ENCODE measurements at places on chromosomes 2 and 18.

GRCh38 chr18:76894566-76895346, 72.4 kb downstream of the ZNF236 start:
- ATAC-seq: no peak

- peak; percentile 77 for ATAC-seq
These were observed 706 bp downstream of the UBXN2A start for GRCh38 chr2:23940718-23941620.

GRCh38 chr18:7617738-7618422, 50.8 kb downstream of the PTPRM start:
- ATAC-seq: no peak

DNA sequence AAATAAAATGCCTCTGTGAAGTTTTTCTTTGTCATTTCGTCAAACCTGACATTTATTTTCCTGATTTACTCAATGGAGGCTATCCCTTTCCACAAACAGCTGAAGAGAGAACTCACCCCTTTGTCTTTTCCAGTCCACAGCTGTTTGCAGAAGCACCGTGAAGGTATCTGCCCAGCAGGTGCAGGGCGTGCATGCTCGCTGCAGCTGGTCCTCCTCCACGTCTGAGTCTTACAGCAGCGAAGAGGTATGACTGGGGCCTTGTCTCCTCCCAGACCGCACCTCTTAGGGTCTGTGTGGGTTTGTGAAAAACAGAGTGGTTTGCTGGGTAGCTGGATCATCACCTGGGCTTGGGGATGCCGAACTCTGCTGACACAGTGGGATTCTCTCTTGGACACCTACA, 9.7 kb downstream of the SPP2 start:
- ATAC-seq: no peak

GRCh38 chr2:161990741-161991140, 83.3 kb downstream of the DPP4 start:
- no peak for ATAC-seq

- ATAC-seq: no peak
These were observed 45.0 kb downstream of the LAMA1 start for GRCh38 chr18:7072593-7072992.

DNA sequence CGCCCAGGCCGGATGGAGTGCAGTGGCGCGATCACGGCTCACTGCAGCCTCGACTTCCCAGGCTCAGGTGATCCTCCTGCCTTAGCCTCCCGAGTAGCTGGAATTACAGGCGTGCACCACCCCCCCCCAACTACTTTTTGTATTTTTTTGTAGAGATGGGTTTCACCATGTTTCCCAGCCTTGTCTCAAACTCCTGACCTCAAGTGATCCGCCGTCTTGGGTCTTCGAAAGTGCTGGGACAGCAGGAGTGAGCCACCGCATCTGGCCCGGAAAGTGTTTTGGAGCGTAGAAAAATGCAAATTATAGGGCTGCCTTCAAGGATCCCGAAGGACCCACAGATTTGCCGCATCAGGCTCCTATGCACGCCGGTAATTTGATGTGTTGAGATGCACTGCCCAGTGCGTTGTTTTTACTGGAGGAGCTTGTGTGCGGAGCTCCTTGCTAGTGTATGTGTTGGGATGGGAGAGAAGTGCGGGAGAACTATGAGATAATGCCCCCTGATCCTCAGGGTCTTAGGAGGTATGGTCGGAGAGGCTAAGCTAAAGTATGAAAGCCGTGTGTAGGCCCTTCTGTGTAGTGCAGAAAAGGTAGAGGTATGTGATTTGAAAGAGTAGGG, 1.2 kb upstream of the CLASP1 start:
- ATAC-seq: no peak

DNA sequence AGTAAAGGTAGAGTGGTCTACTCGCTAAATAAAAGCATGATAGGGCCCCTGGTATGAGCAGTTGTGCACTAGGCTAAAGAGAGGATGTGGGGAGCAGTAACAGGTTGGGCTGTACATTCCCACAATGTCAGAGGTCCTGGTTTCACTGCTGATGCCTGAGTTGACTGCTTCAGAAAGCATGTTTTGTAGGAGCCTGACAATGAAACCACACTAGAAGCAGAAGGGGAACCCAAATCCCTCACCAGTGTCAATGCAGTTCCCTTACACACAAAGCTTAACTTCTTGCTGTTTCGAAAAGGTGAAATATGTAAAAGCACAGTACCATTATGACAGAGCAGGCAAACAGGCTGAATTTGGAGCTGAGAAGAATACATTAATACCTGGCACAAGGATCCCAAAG, 291.7 kb upstream of the KYNU start:
- peak; percentile 84 for ATAC-seq

- no peak for ATAC-seq
These were observed 110.2 kb downstream of the TDRD15 start for GRCh38 chr2:21234001-21234400.

DNA sequence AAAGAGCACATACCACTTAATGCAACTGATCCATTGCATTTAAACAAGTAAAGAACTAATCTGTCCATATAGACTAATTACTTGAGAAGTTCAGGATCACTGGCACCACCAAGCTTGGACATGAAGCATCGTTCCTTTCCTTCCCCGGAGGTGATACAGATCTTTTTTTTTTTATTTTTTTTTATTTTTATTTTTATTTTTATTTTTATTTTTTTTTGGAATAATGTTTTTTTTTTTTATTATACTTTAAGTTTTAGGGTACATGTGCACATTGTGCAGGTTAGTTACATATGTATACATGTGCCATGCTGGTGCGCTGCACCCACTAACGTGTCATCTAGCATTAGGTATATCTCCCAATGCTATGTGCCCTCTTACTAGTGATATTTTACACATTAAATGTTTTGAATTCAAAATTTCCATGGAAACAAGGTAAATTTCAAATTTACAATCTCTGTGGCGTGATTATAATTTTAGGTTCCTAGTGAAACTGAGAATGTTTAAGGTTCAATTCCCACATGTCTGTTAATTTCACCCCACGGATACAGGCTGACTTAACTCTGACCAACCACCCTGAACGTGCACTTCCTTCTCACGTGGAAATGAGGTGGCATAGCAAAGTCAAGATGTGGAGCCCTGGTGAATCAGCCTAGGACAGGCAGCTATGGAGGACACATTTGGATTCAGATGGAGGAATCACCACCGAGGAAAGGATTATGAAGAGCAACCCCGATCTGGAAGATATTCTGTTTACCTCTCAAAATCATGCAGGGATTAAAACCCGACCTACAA, 101.6 kb upstream of the THOC1 start:
- ATAC-seq: no peak

DNA sequence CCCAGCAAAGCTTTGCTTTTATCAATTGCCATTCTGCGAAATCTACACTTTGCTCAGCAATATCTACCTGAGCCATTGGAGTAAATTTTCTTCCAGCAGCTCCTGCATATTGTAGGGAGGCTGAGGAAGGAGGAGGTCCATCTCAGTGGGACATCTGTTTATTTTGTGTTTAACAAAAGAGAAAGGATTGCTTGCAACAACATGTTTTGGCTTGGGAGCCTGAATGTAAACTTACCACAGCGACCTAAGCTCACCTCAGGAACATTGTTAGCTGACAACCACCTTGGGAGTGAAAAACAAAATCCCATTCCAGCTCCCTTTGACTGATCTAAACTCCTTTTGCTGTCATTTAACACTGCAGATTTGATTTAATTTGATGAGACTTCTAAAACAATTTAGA, 356.1 kb downstream of the SS18 start:
- no peak for ATAC-seq
